Upper lobe of left lung (tissue), 6 donors: ENCODE measurements at places on chromosomes 7 and 10.

GRCh38 chr7:55193245-55193644 is 171.9 kb upstream of the LANCL2 start:
- no peak for DNase-seq

DNA sequence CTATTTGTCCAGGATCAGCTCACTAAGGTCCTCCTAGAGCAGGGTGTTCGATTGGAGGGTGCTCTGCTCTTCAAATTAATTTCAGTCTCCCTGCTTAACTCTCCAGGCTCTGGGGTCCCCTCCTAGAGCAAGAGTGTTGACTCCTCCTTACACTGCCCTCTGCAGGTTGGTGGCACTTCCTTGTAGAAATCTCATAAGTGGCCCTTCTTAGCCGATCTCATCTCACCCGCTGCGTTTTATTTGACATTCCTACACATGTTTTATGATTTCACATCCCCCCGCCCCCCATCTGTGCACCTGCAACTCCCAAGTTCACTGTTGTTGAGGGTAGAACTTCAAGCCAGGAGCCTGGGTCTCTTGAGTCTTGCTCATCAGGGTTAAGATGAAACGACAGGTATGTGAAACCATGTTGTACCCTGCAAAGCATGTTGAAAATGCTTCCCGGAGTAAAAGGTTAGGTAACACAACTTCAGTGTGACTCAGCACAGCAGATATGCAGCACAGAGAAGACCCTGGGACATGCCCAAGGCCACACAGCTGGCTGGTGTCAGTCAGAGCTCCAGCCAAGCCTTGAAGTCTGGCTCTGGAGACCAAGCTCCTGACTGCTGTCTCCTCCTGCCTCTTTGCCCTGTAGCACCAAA is 171.2 kb downstream of the PRKAG2 start:
- DNase-seq = peak; percentile 53

GRCh38 chr7:17552952-17553351 is 254.5 kb downstream of the AHR start:
- no peak for DNase-seq

DNA sequence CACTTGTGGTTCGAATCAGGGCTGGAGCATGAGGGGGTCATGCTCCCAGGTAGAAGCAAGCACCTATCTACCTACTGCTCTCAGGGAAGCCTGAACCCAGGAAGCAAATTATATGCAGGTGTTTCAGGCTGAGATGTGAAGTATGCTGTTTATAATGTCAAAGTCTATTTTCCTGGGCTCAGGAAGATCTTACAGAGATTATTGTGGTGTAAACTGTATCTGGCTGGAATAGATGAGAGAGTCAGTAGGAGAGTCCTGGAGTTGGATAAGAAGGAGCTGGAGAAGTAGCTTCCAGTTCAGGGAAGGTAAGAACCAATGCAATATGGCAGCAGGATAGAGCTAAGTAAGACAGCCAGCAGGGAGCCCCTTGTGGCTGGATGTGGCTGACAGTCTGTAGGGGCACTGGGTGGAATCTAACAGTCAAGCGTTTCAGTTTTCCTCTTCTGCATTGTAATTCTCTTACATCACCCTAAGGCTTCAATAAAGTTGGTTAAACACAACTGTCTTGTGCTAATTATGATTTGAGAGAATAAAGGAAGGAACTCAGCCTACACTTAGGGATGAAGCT is 105.9 kb upstream of the EEPD1 start:
- DNase-seq = no peak

- DNase-seq = no peak
These were observed 13.6 kb downstream of the VPS50 start for GRCh38 chr7:93245525-93246432.

DNA sequence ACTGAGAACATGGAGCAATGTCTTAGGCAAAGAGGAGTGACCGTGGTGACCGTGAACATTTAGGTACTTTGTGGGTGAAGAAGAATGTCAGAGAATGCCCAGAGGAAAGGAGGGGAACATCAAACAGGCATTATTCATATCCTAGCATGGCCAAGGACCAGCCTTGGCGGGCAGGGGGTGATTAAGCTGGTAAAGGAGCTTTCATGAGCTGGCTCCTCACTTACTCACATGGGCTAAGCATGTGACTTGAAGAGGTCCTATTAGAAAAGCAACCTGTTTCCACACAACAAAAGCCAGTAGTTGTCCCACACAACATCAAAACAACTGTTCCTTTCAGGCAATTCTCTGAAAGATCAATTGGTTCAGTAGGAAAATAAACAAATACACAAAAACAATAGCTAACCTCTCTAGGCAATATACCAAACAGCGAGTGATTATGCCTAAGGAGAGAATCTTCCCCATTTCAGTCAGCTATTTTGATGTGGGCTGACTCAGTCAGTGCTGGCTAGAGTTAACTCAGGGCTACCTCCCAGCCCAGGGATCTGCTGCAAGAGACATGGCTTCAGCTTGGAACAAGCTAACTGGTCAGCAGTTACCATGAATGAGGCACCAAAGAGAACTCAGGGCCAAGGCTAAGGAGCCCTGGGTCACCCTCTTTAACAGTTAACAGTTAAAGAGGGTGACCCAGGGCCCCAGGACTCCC is 283.5 kb downstream of the ARHGAP12 start:
- no peak for DNase-seq

DNA sequence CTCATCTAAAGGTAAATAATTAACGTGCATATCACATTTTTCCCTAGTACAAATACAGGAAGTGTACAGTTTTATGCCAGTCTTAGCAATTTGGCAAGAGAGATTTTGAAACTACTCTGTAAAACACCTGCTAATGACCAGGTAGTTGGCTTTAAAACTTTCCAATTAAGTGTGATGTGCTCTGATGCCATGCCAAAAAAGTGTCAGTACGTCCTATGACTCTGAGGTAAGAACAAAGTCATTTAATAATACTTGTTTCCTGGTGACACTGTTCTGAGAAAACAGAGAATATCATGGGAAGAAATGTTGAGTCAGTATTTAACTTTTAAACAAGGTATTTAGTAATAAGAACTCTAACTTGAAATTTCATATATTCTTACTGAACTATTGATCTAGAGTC is 9.6 kb downstream of the PDZD8 start:
- peak; percentile 44 for DNase-seq

DNA sequence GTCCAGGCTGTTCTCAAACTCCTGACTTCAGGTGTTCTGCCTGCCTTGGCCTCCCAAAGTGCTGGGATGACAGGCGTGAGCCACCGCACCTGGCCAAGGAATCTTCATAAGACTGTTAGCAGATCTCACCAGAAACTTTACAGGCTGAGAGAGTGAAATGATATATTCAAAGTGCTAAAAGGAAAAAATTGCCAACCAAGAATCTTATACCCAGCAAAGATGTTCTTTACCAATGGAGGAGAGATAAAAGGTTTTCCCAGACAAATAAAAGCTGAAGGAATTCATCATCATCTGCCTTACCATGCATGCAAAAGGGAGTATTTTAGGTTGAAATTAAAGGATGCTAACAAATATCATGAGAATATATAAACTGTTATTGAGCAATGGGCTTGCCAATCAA is 23.6 kb downstream of the GIMAP7 start:
- DNase-seq = no peak

- no peak for DNase-seq
These were observed 729 bp upstream of the TAF3 start for GRCh38 chr10:7817576-7817975.

DNA sequence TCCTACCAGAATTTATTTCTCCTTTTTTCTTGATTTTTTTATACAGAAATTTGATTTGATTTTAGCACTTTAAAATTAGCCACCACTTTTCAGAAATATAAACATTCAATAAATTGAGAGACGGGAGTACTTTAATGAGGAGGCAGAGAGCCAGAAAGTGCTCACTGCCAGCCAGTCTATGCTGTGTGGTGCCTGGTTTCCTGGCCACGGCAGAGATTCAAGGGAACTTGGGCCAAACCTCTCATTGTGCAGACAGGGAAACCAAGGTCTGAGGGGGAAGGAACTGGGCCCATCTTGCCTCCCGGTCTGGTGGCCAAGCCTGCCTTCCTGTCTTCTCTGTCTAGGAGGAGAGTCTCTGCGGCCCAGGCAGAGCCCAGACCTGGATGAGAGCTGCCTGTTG is 25.9 kb downstream of the ADAMTS14 start:
- DNase-seq = no peak

DNA sequence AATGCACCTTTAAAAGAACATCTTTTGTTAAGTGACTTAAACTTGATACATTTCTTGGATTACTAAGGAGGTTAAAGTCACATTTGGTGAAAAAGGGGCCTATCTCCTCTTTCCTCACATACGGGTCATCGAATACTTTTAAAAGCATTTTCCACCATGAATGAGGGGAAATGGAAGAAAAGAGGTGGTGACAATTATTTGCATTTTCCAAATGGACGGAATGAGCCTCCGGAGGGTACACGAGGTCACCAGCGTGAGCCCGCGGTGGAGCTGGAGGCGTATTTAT is 1.0 kb upstream of the BMPR1A start:
- no peak for DNase-seq

DNA sequence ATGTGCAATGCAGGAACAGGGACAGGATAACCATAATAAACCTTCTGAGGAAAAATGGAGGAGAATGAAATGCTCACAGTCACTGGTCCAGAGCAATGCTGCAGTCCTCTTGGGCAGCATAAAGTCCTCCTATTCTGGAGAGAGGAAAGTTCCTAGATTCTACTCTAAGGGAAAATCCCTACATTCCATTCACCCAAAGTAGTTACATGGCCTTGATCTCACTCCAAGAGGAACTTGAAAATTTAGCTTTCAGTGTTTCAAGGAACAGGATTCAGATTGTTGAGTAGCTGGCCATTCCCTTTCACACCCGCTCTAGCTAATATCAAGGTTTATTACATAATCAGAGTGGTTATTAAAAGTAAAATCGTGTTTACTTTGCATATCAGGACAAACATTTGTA is 168.3 kb downstream of the CHRM2 start:
- DNase-seq = no peak

DNA sequence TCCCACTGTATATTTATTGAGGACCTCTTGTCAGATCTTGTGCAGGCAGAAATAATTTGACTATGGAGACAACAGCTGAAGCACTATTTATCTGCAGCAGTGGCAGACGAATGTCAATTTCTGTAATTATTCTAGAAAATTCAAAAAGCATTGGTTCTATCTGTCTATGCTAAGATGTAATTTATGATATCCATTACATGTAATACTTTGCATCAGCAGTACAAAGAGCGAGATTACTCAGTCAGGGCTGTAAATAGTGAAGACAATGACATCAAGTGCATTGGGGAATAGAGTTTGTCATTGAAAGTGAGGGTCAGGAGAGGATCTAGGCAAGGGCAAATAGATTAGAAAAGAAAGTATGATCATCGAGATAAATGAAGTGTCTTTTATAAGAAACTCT is 508.2 kb downstream of the ZWINT start:
- DNase-seq = no peak

GRCh38 chr10:17381502-17382142 is 72.8 kb downstream of the ST8SIA6 start:
- DNase-seq = no peak

DNA sequence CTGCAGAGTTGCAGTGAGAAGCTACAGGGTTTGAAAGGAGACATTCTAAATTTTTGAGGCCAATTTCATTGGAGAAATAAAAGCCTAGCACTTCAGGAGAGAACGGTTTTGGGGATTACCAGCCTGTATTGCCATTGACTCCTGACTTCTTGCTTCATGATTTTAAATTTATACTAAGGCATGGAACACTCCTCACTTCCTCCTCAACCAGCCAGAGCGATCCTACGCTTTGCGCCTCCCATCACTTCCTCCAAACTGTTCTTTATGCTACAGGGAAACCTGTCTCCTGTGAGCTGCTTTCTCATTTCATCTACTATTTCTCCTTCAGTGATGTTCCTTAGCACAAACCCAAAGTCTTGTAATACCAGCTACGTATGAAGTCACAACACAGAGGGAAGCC is 495.1 kb downstream of the SUGCT start:
- no peak for DNase-seq

DNA sequence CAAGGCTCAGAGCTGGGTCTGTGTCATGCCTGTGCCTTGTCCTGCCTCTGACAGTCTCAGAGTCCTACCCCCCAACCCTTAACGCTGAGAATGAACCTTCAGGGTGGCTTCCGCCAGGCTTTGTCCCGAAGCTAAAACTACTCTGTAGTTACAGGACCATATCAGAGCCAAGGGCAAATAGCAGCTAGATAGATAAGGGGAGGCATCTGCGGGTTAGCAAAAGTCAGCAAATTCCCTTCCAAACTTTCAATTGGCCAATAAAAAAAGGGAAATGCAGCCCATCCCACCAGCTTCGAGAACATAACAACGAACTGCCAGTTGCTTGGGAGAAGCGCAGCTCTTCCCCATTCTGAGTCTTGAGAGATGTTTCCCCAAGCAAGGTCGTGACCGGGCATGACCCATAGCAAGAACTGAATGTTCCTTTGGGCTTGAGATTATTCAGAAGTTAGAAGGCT is 17.7 kb downstream of the CCL24 start:
- peak; percentile 75 for DNase-seq

DNA sequence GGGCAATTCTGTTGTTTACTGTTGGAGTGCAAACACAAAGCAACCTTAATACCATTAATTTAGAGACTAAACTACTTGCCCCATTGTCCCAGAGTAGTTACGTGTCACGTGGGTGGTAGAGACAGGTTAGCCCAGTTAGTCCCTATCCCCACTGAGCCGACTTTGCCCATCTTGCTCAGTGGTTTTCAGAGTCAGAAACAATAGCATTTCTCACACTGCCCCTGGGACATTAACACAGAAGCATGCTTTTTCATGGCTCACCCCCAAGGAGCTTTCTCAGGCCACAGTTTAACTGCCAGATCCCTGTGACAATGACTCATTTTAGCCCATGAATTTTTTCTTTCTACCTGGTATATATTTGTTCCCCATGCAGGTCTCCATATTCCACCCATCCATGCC is 271.0 kb downstream of the POU6F2 start:
- no peak for DNase-seq

GRCh38 chr10:51879238-51879637 is 179.8 kb upstream of the CSTF2T start:
- DNase-seq = no peak

- no peak for DNase-seq
These were observed 87.6 kb upstream of the CCDC6 start for GRCh38 chr10:59993931-59994330.

- no peak for DNase-seq
These were observed 28.9 kb downstream of the PPIF start for GRCh38 chr10:79376078-79376628.

GRCh38 chr10:111103196-111103840 is 26.5 kb downstream of the ADRA2A start:
- DNase-seq = no peak

DNA sequence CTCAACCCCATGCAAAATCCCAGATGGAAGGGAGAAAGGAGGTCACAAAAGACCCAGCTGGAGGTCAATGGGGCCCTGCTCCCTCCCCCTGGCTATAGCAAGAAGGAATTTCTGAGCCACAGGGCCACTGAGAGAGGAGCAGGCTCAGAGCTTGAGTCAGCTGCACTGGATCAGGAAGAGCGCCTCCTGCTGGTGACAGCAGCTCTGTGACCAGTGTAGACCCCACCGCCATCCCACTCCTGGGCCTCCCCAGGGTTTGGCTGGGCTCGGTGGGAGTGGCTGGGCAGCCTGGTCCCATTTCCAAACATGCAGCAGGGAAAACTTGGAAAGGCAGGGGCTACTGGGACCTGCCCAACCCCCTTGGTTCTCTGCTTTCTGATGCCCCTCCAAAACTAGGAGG is 31.5 kb upstream of the PRLHR start:
- no peak for DNase-seq
